Activated T-cell treated with anti-CD3 and anti-CD28 coated beads, Interleukin-2, amount 50 U/mL, for 48 hours (primary cell): ENCODE measurements at places on chromosomes 11 and 22.
A peak's percentile ranks its signal among the peaks of the same experiment; 100 is the strongest.

DNA sequence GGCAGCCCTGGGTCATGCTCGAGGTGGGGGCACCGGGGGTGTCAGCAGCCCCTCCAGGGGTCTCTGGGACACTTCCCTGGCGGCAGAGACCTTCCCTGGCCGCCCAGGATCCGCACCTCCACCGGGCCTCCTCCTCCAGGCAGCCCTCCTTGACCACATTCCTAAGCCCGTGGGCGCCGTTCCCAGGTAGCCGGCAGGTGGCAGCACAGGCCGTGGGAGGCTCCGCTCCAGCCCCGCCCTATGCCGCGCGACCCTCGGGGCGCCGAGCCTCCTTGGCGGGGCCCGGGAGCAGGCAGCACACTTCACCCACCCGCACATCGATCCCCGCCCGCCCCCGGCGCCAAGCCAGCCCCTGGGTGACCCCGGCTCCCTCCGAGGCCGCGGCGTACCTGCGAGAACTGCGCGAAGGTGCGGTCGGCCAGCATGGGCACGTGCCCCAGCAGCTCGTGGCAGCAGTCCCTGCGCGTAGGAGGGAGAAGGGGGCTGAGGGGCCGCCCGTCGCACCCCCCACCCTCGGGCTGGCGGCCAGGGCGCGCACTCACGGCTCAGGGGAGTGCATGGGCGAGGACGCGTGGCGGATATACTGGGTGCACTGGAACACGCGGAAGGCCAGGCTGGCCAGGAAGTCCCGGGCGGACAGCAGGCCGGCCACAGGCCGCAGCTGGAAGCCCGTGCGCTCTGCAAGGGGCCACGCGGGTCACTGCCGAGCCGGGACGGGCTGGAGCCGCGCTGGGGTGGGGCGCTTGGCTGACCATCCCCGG lies 5.3 kb upstream of the INS start:
- DNase-seq = peak; percentile 60

GRCh38 chr11:76380977-76381719 lies at the start of the genes GVQW3 and THAP12:
Gene GVQW3 (plus strand): TSS chr11:76381323. CDS start chr11:76381829, 506 bp downstream.
Gene THAP12 (minus strand): TSS chr11:76381132. CDS start chr11:76380836, 296 bp downstream.
- peak; percentile 98 for DNase-seq

DNA sequence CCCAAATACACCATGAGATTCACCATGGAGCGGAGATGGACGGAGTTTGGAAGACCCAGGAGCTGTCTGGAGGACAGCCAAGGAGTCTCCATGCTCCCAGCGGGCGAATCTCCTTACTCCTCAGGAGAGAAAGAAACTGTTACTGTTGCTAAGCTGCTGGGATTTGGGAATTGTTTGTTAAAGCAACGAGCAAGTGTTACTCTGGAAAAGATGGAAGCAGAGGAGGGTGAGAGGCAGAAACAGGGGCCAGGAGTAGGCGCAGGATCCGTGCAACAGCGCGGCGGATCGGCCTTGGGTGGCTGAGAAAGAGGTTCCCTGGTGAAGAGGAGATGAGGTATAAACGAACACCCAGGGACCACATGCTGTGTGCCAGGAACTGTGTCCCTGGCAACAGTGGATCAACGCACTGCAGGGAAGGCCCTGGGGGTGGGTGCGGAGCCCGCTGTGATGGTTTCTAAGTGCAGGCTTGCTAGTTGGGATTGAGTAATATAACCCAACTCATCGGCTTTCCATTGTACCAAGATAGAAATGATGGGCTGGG lies 1436.4 kb downstream of the BRD1 start:
- DNase-seq = no peak

DNA sequence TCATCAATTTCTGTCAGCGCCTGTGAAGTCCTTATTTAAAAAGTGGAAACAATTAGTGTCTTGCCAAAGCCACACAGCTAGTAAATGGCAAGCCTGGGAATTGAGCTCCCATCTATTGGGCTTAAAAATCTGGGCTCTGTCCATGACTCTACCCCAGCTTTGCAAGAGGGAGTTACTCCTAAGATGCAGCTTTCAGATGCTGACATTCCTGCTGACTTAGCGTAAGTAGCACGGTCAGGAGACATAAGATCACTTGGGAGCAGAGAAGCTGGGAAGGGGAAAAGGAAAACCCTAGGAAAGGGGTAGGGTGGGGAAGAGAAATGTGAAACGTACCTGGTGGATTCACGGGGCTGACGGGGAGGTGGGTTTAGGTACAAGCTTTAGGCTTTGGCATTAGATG lies 36.0 kb upstream of the OR4B1 start:
- no peak for DNase-seq

DNA sequence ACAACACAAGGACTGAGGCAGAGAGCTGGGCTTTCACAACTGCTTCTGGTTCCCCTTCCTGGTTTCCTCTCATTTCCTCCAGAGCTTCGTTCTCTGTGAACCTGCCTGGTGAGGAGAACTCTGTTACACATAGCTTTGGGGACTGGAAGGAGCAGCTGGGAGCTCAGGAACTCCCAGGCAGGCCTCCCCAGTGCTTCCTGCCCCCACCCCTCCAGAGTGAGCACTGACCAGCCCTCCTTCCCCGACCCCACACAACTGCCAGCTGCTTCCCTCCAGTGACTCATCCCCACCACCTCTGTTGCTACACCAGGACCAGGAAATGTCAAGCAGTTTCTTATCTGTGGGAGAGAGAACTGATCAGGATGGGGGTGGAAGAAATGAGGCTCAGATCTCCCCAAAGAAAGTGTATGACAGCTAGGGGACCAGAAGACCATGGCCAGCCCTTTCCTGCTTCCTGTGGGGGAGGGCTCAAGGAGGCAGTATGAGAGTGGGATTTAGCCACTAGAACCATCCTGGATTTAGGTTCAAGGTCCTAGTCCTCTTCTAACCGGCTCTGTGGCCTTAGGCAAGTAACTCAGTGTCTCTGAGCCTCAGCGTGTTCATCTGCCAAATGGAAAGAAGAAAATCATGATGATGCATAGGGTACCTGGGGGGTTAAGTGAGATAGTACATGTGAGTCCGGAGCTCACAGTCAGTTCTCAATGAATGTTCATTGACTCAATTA lies 4.5 kb upstream of the TP53I11 start:
- no peak for DNase-seq

- peak; percentile 49 for DNase-seq
Observed at GRCh38 chr22:34105461-34106062, 185.3 kb upstream of the LARGE1 start.

GRCh38 chr22:37470087-37470445 lies 16.1 kb downstream of the MFNG start:
- no peak for DNase-seq

GRCh38 chr11:39968071-39968470 lies 1491.4 kb downstream of the LRRC4C start:
- no peak for DNase-seq

DNA sequence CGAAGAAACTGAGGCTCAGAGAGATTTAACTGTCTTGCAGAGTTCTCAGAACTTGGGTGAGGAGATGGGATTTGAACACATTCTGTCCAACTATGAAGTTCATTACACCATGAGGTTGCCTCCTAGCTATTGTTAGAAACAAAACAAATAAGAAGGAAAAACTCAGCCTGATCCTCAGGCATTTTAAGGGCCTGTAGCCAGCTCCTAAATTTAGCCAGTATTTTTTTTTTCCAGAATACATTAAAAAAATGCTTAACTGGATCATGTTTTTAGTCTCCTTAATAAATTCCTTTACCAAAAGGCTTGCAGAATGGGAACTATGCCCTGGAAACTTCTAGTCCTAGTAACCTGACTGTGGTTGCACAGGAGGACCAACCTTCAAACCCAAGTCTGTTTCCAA lies 212.0 kb downstream of the CSNK2A3 start:
- DNase-seq = no peak

GRCh38 chr11:123474994-123475393 lies 44.9 kb downstream of the GRAMD1B start:
- no peak for DNase-seq

DNA sequence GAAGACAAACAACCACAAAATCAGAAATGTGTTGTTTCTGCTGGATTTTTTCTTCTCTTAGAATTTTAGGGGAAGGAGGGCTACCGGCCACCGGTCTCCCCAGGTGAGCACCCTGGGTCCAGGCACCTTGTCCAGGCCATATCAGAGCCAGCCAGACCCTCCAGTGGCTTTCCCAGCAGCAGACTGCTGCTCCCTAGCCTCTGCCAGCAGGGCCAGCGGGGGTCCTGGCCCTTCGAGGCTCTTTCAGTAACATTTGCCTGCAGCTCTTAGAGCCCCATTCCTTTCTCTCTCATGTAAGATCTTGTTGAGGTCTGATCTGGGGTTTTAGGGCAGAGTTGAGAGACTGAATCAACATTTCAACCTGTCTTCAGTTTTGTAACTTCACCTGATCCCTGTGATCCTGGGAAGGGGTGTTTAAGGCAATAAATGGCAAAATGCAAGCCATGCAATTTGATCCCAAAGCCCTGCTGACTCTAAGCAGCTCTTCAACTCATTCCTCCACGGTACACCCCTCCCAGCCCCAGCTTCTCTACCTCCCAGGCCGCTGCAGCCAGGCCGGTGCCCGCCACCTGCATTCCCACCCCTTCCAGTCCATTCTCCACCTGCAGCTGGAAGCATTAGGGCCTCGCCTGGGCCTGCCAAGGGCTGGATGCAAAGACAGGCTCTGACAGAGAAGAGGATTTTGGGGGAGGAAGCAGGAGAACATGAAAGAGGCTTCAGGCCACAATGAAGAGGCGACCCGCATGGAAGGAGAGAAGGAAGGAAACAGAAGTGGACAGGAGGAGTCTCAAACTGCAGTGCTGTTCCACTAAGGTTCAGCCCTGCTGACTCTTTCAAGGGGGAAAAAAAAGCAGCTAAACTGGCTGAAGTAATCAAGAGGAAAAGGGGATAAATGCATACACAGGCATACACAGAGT lies 113.0 kb upstream of the FGF3 start:
- no peak for DNase-seq

GRCh38 chr11:442611-443081 lies 835 bp upstream of the ANO9 start:
- no peak for DNase-seq

- DNase-seq = peak; percentile 35
Observed at GRCh38 chr11:11620173-11620920, 1.5 kb downstream of the GALNT18 start.

- DNase-seq = no peak
Observed at GRCh38 chr11:122293296-122294023, 177.4 kb upstream of the BLID start.

GRCh38 chr11:74371269-74372052 lies 26.8 kb downstream of the PGM2L1 start:
- no peak for DNase-seq

GRCh38 chr22:45905924-45906865 lies 70.8 kb downstream of the WNT7B start:
- DNase-seq = no peak

DNA sequence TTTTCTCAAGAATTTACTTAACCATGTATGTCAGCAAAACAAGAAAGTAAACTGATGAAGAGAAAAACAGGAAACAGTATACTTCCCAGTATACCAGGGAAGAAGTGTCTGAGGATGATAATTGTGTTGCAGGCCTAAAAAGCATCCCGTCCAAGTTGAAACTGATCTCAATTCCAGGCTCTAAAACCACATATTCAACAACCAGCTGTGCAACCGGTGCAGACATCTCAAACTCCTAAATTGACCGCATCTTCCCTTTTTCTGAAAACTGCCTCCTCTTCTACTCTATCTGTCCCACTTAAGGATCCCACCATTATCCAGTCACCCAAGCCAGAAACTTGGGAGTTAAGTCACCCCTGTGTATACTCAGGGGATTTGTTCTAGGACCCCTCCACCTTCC lies 47.2 kb downstream of the CCDC83 start:
- no peak for DNase-seq

GRCh38 chr22:23622634-23623033 lies 9.5 kb downstream of the DRICH1 start:
- no peak for DNase-seq

- DNase-seq = no peak
Observed at GRCh38 chr11:84480131-84480530, 1147.0 kb downstream of the DLG2 start.

DNA sequence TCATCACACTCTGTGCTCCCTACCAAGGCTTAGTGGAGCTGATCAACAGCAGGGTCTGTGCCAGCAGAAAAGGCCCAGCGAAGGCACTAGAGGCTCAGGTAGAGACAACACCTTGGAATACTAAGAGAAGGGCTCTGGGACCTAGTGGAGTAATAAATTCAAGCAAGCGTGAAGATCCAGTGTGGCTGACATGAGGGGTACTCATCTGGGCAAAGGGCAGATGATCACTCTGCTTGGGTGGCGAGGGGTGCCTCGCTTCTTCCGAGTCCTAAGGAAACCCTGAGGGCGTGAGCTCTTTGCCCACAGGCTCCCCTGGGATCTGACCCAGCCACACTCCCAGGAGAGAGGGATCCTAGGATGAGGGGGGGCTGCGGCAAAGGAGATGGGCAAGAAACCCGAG lies 3.5 kb upstream of the TPBGL start:
- DNase-seq = no peak

DNA sequence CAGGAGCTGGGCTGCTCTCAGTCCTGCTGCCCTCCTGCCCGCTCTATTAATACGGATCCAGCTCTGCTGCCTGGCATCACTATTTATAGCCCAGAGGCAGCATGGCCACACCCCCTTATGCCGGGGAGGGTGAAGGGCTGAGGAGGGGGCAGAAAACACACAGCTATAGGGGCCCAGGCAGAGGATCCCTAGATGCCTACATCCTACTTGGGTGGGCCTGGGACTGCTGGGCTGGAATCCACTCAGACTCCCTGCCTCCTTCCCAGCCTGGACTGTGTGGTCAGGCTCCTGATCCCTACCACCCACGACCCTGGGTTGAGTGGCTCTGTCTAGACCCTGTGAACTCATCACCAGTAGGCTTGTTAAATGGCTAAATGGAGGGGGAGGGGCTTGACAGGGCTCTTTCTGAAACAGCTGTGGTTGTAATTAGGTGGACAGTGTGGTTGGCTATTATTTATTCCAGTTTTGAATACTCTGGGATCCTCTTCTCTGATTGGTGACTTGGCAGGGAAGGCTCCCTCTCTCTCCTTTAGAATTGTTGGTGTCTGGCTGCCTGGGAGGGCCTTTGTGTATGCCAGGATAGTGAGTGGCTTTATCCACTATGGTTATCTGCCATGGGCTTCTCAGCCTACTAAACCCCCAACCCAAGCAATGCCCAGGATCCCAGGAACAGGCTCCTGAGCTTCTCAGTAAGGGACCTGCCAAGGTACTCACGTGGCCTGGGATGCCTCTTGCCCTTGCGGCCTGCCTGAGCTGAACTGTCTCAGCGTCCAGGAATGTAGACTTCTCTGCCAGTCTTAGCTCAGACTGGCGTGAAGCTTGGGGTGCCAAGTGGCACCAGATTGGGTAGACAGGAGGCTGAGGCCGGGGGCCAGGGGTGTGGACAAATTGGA lies 15.2 kb downstream of the PHLDB1 start:
- DNase-seq = no peak

DNA sequence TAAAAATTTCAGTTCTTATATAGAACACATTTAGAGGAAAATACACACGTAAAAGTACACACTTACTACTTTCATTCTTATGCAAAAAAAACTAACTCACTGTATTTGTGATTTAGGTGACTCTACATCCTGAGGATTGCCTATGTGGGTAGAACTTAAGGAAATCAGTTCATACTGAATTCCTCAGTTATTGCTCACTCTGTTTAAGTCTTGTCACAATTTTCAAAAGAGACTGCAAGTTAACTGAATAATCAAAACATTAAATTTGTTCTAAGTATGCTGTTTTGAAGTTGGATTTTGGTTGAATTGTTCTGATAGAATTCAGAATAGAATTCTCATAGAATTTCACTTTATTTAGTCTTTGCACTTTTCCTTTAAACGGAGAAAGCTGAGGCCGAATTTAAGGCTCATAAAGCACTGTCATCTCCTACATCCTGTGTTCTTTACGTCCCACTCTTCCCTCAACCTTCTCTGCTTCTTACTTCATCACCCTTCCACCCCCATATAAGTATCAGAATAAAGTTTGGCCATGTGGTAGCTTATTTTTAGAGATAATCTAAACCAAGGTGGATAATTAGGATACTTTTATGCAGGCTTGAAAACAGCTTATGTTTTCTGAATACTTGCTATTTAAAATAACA lies 59.8 kb downstream of the APOL5 start:
- DNase-seq = no peak
